CMK (cell line): ENCODE measurements at places on chromosomes 2 and 18.

DNA sequence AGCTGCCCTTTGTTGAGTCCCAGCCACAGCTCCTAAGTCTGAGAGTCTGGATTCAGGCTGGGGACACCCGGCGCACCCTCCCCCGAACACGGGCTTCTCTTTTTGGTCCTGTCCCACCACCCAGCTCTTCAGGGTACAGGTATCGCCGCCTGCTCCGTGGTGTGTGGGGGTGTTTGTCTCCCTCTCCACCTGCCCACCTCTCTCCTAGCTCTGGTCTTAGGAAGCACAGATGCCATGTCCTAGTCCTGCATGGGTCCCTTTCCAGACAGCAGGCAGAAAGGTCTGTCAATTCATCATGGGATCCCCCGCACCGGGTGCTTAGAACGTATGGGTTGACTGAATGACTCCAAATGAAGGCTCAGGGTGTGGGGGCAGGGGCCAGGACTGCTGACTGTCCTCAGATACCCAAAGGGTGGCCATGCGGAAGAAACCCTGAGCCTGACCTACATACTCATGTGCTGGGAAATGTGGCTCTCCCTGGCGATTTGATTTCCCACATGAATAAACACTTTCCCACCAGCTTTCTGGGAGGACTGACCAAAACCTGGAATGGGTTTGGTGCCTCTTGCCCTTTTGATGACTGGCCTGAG is 156.8 kb downstream of the CELF4 start:
- no peak for DNase-seq

DNA sequence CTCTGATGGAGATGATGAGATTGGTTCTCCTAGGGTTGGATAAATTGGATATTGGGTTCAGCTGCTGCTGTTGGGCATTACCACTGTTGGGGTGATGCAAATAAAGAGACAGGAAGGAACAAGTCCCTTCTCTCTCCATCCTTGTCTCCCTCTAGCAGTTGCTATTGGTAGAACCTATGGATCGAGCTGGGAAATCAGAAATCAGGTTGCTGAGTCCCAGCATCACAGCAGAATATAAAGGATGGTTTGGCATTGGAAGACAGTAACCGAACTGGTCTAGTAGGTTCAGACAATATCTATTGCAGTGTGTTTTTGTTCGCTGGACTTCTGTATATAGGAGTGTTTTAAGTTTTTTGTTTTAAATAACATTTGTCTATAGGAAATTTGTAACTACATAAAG is 8.1 kb downstream of the WDR43 start:
- no peak for DNase-seq

GRCh38 chr2:164560181-164560792 is 61.0 kb downstream of the GRB14 start:
- DNase-seq, result no peak

GRCh38 chr18:45954070-45954934 is 12.8 kb downstream of the EPG5 start:
- DNase-seq, result no peak

DNA sequence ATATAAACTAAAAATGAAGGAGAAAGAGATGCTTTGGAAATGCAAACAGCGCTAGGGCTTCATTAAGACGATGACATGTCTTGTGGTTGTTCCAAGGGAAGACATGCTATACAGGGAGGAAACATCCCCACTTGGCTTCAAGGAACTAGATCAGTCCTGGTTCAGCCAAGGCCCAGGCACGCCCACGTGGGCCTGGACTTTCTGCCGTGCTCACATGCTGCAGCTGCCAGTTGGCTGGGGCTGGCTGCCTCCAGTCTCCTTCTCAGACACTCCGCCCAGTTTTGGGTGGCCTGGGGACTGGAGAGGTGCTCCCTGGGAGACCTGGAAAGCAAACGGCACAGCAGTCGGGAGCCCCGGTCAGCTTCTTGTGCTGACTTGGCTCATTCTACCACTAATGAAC is 109.6 kb downstream of the GLI2 start:
- DNase-seq, result no peak

DNA sequence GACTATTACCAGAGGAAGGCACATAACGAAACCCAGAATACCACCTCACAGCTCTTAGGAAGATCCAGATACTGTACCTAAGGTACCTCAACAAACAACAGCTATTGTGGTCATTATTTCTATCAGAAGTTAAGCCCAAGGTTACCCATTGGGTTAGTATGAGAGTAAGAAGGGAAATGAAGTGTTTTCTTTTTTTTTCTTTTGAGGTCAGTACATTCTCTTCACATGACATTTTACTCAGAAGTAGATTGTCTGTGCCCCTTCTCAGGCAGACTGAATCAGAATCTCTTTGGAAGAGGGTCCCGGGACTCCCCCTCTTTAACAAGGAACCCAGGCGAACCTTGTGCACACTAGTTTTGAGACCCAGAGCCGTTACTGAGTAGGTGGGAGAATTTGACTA is 233.7 kb upstream of the CXCR4 start:
- DNase-seq, result no peak

GRCh38 chr2:233407771-233408181 is 53.5 kb downstream of the DGKD start:
- no peak for DNase-seq

GRCh38 chr18:11487390-11487789 is 122.0 kb upstream of the SLC35G4 start:
- DNase-seq, result no peak

DNA sequence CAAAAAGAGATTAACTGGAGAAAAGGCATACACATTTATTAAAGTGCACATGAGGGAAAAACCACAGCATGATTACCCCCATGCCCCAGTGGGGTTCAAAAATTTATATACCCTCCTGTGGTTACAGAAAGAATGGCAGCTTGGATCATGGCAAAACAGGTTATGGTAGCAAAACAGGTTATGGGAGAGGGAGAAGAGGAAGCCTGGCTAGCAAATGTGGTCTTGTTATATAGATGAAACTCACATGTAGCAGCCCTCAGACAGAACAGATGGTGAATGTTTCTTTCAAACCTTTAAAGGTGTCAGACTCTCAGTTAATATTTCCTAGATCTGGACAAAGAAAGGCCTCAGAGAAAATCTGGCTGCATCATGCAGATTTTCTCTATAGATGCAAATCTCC is 178.2 kb upstream of the ZC3H15 start:
- DNase-seq, result no peak

DNA sequence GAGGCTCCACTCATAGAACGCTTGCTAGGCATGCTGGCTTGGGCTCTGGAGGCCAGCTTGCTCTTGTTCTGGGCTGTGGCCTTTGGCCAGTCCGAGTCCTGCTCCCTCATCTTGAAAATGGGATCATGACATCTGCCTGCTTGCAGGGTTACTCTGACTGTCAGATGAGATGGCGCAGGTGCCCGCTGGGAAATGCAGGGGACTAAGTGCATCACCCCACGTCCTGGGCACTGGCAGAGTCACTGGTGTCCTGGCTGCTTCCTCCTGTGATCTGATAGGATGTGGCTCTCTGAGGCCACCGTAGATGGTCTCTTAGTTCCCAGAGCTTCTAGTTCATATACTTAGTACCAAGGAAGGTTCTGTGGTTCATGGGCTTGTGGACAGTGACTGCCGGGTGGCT is 18.5 kb downstream of the LDLRAD4 start:
- no peak for DNase-seq

DNA sequence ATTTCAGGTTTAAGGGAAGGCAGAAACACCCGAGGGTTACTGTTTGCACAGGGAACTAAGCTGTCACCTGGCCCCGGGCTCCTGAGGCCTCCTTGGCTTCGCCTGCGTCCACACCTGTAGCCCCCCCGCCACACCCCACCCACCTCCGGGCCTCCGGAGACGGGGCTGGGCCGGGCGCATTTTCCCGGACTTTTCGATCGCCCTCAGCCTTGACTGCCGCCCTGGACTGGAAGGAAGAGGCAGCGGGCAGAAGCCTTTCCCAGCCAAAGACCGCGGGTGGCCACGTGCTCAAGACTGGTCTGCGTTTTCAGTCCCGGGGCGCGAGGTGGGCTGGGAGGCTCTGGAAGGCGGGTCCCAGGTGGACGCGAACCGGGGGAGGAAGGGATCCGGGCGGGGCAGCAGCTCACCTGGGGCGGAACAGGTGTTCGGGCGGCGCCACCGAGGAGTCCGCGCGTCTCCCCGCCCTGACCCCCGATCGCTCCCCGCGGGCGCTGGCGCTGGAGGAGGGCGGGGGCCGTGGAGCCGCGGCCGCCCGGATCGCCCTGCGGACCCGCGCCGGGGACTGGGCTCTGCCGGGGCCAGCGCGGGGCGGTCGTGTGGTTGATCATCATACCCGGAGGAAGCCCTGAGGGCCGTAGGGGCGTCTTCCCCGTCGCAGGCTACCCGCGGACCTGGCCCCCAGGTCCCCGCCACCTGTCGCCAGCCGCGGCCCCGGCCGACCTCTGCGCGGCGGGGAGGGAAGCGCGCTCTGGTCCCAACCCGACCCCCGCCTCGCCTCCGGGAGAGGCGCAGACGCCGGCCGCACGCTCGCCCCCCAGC is 3.2 kb downstream of the ID2 start:
- no peak for DNase-seq

GRCh38 chr2:220070349-220070748 is 442.9 kb downstream of the SLC4A3 start:
- DNase-seq, result no peak

- DNase-seq, result no peak
These were observed 714.4 kb downstream of the DCDC2C start for GRCh38 chr2:4417771-4418170.

GRCh38 chr2:40760071-40760666 is 308.3 kb upstream of the SLC8A1 start:
- DNase-seq, result no peak

- no peak for DNase-seq
These were observed 206.2 kb downstream of the ARL4C start for GRCh38 chr2:234290671-234291070.

DNA sequence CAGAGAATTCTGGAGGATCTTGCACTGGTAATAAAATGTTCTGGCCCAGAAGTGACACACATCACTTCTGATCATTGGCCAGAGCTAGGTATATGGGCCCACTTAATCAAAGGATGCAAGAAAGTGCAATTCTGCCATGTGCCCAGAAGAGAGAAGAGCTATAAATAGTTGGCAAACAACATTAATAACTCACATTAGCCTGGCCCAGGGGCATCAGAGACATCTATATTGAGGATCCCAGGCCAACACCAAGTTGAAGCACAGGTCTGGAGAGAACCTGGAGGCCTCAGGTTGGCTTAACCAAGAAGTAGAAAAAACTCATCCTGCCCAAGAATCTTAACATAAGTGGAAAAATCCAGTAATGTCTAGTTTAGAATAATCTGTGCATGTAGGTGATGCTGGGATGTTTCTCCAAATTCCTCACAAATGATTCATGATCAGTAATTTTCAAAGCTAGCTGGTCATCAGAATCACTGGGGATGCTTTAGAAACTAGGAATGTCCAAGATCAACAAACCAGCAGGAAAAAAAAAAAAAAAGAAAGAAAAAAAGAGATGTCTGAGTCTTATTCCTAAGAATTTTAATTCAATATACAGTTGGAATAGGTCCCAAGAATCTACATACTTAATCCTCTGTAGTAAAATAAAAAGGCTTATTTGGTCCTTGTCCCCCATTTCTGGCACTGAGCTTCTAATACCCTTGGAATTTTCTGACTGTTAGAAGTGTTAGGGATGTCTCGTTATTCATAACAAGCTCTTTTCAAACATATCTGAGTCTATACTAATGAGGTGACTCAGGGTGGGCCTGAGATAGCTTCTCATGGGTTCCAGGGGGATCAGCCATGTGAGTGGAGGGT is 35.0 kb upstream of the EVA1A start:
- no peak for DNase-seq

DNA sequence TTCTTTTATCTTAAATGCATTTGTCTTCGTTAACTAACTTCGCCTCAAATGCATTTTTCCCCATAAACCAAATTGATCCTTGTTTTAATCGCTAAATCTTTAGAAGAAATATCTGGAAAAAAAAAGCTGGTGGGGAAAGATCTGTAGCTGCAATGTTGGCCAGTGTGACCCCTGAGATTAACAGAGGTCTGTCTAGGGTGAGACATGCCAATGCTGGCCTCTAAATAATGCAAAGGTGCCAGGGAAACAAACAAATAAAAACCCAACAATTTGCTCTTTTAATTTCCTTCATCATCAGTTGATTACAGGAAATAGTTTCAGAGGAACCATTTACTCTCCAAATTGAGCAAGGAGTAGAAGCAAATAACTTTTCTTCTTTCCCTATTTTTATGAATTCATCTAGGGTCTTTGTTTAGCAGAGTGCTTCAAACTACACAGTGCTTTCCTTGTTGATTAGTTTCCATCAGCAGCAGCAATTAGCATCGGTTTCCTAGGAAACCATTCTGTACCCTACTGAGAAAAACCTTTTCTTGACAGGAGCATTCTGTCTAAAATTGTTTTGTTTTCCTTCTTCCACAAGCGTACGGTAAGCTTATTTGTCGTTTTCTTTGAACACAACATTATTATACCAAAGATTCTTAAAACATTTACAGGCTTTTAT is 100.5 kb upstream of the UNC80 start:
- DNase-seq, result no peak

DNA sequence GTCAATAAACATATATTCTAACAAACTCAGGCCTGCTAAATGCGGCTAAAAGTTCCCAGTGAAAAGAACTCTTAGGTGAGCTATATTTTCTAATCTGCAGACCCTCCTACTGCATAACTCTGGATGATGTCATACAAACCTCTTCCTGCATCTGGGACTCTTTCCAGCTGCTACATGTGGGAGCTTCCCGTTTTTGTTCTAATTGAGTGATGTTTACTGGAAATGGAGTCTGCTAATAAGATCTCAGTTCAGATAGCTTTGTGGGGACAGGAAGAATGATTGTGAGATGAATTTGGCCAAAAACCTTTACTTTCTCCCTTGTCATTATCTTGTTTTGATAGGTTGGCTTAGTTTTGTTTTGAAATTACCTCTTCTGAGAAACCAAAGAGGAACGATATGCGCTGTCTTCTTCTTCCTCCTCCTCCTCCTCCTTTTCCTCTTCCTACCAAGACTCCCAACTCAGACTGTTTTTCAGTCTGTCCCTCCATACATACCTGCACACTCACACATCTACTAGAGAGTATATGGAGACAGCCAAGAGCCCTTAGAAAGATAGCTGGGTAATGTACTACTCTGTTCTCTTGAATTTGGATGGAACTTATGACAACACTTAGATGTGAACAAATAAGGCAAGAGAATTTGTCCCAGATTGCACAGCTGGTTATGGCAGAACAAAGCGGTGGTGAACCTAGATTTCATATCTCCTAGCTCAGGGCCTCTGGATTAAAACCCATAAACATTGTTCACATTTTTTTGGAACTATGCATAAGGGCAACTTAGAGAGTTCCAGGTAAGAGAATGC is 39.8 kb upstream of the AAK1 start:
- DNase-seq, result no peak
